ELF-1 (cell line): ENCODE measurements at places on chromosomes 1 and 21.

DNA sequence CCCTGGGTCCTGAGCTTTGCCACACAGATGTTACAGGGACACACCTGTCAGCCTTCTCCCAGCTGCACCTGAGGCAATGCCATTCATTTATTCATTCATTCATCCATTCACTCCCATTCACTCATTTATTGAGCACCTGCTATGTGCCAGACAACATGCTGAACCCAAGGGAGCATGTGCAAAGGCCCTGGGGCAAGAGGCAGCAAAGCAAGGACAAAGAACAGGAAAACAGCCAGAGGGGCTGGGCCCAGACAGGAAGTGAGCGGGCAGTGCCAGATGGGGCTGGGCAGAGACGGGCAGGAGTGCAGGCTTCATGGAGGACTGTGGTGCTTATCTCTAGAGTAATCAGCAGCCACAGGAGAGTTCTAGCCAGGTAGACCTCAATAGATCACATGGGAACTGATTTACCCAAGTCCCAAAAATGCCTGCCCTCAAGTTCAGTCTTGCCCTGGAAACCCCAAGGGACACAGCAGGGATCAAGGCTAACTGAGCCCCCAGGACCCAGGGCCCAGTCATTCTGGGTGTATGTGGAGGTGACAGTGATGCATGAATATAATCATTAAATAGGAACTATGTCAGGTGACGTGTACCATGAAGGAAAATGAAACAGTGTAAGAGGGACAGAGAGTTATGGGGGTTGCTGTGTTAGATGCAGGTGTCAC lies 530.3 kb downstream of the MATN1 start:
- no peak for DNase-seq

- no peak for DNase-seq
These were observed 3.5 kb upstream of the TSPEAR start for GRCh38 chr21:44714905-44715304.

DNA sequence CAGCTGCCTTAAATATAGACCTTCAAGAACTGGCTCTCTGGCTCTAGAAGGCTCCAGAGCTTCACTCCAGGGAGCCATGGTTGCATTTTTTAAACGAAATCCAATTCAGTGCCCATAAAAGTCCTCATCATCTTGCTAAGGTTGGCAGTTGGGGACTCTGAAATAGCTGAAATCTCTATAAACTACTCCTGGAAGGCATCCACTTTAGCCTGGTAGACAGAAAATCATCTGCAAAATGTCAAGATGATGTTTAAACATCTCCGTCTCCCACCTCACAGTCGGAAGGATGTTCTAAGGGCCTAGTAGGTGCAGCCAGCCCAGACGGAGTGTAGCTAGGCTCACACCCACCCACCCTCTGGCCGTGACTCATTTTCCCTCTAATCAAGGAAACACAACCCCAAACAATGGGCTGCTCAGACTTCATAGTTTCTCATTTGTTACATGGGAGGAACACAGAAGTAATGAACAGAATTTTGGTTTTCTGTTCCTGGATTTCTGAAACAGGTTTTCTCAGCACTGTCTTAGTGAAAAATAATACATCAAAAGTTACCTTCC lies 235.4 kb upstream of the KAZN start:
- DNase-seq: no peak

- peak; percentile 58 for DNase-seq
These were observed 612.9 kb downstream of the PTPRU start for GRCh38 chr1:29849038-29849750.

- DNase-seq: peak; percentile 82
These were observed 7.1 kb downstream of the BLACAT1 start for GRCh38 chr1:205448540-205449253.

- no peak for DNase-seq
These were observed 69.5 kb upstream of the KCND3 start for GRCh38 chr1:112058815-112059450.

- DNase-seq: no peak
These were observed 13.9 kb downstream of the CRYBG2 start for GRCh38 chr1:26340047-26340481.

DNA sequence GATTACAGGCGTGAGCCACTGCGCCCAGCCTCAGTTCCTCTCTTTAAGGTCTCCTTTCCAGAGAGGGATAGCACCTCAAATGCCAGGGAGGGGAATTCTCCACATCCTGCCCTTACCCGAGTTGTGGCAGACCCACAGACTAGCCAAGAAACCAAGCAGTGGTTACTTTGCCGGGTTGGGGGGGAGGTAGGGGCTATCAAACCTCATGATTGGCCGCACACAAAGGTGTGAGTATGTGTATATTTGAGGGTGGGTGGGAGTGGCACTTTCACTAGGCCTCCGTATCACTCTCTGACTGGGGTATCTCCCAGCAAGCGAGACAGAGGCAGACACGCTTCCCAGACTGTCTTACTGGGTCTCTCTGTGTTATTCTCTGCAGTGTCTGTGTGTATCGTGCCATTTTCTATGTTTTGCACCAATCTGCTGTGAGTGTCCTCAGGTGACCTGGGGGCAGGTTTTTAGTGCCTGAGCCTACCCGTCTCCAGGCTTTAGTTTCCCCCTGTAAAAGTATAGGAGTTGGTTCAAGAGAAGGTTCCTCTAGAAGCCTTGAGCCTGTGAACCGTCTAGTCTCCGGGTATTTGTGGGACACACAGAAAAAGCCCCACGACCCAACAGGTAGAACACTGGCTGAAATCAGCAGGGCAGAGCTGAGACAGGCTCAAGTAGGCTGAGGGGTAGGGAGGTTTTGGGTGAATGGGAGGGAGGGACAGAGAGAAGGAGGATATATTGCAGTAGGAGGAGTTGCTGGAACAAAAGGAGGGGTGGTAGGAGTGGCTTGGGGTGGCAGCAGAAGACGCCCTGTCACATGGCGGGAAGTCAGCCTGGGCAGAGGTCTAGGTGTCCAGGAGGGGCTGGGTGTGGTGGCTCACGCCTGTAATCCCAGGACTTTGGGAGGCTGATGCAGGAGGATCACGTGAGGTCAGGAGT lies 10.3 kb downstream of the LMNA start:
- DNase-seq: no peak
